ENCODE measurements at places on chromosomes 7 and 10.

DNA sequence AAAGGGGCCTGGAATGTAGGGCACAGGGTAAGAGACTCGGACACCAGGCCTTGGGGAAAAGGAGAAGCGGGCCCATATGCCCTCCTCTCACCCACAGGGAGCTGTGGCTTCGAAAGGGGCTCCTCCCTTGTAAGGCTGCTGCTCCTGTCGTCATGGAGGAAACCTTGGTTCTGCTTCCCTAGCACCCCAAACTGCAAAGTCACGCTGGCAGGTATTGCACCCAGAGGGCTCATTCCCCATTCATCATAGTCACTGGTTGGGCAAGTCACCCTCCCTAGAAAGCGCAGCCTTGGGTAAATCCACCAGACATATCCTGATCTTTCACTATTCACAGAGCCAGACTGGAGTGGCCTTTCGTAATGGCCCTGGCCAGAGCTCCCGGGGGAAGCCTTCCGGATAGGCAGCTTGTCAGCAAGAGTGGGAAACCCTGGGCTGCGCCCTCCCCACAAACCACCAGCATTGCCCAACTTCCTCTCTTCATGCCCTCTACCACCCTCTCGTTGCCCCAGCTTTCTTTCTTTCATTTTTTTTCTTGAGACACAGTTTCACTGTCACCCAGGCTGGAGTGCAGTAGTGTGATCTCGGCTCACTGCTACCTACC is 121.0 kb downstream of the HIP1 start:
- peak; percentile 41 for DNase-seq

DNA sequence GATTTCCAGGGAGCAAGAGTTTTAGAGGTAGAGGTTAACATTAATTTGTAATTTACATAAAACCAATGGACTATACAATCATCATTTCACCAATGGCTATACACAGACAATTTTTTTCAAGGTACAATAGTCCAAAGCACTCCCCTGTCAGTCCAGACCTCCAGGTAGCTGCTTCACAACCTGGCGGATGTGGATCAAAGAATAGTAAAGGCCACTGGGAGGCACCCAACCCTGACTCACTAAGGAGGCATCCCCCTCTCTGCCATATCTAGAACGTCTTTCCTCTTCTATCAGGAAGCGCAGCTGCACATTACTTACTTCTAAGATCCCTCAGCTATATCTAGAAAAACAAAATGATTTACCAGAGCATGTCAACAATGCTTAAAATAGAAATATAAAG is 217.7 kb upstream of the AOAH start:
- DNase-seq, result no peak

- no peak for DNase-seq
Measured at GRCh38 chr10:34295142-34295548, 520.0 kb downstream of the PARD3 start.

DNA sequence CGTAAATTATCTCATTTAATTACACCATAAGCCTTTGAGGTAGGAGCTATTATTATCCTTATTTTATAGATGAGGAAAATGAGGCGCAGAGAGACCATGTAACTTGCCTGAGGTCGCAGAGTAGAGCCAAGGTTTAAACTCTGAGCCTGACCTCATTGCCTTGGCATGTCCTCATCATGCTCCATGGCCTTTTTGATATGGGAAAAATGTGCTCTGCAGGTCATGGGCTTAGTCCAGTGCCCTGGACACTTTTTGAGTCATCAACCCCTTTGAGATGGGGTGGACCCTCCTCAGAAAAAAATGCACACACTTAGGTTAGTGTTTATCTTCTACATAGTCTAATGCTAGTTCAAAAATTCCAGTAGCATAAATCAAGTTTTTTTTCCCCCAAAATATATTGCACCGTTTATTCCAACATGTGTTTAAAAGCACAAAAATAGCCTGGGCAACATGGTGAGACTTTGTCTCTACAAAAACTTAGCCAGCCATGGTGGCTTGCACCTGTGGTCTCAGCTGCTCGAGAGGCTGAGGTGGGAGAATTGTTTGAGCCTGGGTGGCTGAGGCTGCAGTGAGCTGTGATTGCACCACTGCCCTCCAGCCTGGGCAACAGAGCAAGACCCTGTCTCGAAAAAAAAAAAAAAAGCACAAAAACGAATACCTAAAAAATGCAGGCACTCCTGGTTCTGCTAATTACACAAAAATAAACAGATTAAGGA is 28.6 kb upstream of the TMEM178B start:
- no peak for DNase-seq

DNA sequence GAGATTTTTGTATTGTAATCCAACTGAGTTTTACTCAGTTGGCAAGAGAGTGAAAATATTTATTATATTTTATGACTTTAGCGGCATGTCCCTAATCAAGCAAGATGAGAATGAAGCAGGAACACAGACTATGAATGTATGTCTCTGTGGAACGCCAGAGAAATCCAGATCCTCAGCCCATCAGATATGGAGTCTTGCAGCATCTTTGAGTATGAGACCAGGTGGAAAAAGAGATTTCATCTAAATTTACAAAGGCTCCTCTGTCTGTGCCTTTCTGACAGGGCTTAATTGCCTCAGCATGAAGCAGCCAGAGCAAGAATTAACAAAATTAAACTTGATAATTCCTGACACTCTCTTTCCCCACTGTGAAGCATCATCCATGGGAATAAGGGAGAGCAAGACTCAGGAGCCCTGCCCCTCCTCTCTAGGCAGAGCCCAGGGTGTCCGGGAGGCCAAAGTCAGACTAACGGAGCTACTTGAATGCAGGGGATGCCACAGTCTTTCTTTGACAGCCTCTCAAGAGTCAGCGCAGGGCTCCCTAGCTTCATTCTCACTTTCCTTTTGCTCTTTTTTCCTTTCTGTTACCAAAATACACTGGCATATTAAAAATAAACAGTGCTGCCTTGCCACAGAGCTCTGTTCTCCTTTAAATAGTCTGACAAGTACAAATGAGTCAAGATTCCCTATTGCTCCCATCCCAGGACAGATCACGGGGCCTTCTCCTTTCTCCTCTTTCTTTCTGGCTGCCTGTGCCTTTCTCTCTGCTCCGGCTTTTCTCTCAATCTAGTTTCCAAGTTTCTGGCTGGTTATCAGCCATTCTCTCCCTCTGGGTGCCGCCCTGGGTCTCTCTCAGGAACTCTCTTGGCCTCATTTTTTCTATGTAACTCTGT is 132.2 kb upstream of the INHBA start:
- no peak for DNase-seq

GRCh38 chr7:26995666-26996065 is 100.1 kb downstream of the HOXA1 start:
- DNase-seq, result no peak
